ENCODE measurements at places on chromosomes 3 and 15.

- DNase-seq, result peak; percentile 80
These were observed 601 bp downstream of the ACTL6A start for GRCh38 chr3:179563271-179563783.

- DNase-seq, result no peak
These were observed 28.3 kb downstream of the ST8SIA2 start for GRCh38 chr15:92421976-92422375.

- DNase-seq, result no peak
These were observed 41.9 kb downstream of the CCDC12 start for GRCh38 chr3:46934498-46935167.

- DNase-seq, result no peak
These were observed 34.7 kb upstream of the SLC41A3 start for GRCh38 chr3:126118591-126118990.

GRCh38 chr3:169869484-169870220 lies at the start of gene LRRC31:
Gene LRRC31 (minus strand): TSS chr3:169869935. CDS start chr3:169869807, 128 bp downstream.
- no peak for DNase-seq

GRCh38 chr3:107430996-107431245 lies 53.7 kb downstream of the CCDC54 start:
- DNase-seq, result no peak

DNA sequence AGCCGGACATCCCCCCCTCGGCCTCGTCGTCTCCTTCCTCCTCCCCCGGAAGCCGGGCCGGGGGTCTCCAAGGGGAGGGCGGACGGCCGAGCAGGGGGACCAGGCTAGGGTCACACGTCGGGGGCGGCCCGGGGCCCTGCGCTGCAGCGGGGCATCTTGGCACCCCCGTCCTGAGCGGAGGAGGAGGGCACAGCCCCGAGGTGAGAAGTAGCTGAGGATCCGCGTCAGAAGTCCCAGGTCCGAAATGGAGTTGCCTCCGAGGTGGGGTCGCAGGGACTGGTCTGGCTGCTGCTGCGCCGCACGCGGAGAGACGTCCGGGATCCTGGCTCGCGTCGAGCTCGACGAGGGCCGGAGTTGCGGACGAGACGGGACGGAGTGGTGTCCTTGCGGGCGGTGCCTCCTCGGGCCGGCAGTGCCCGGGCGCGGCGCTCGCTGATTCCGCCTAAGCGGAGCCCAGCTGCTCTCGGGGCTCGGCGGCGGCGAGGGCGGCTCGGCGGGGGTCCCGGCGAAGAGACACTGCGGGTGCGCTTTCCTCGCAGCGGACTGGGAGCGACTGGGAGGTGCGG lies at the start of gene ADCY5:
Gene ADCY5 (minus strand): TSS at position 555 of the 566 bp plus-strand sequence. CDS start 545 bp downstream, at position 10.
- DNase-seq, result peak; percentile 36

- no peak for DNase-seq
These were observed 86.1 kb downstream of the GALK2 start for GRCh38 chr15:49255966-49256759.

Measured in GM10248 (cell line).